ENCODE measurements at places on chromosomes 12 and 14.

GRCh38 chr12:22477894-22478287 lies 66.5 kb downstream of the C2CD5 start:
- peak; percentile 8 for DNase-seq

DNA sequence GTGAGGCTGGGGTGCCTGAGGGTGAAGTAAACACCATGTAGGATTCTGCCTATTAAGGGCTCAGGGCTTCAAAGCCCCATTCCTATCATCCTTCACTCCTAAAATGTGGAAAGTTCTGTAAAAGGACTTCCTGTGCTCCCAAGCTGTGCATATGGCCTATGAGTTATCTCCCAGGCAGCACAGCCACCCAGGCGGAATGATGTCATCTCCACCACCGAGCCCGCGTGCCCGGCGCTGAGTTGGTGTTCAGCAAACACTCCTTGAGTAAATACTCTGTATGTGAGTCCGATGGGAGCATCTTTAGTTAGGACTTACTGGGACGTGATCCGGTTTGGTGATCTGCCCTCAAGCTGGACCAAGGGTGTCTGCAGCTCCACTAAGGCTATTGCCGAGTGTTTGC lies 437.3 kb downstream of the MED13L start:
- no peak for DNase-seq

GRCh38 chr12:71141378-71141926 lies 16.3 kb downstream of the TSPAN8 start:
- DNase-seq: no peak

- DNase-seq: no peak
Measured at GRCh38 chr14:23104070-23104590, 659 bp downstream of the CIROP start.

GRCh38 chr14:43215524-43215923 lies 1291.6 kb downstream of the FSCB start:
- no peak for DNase-seq

GRCh38 chr12:80766897-80767296 lies 50.2 kb downstream of the MYF5 start:
- DNase-seq: no peak

GRCh38 chr12:95336387-95337067 lies 118.9 kb downstream of the VEZT start:
- peak; percentile 80 for DNase-seq

GRCh38 chr14:33776871-33777270 lies 174.0 kb downstream of the EGLN3 start:
- no peak for DNase-seq

GRCh38 chr14:59424341-59425071 lies 40.7 kb downstream of the GPR135 start:
- DNase-seq: peak; percentile 50

All from LHCN-M2 (cell line).